ENCODE measurements at places on chromosomes 7 and 10.
A peak's percentile ranks its signal among the peaks of the same experiment; 100 is the strongest.

- DNase-seq, result no peak
Measured at GRCh38 chr7:129394101-129394500, 40.1 kb upstream of the STRIP2 start.

DNA sequence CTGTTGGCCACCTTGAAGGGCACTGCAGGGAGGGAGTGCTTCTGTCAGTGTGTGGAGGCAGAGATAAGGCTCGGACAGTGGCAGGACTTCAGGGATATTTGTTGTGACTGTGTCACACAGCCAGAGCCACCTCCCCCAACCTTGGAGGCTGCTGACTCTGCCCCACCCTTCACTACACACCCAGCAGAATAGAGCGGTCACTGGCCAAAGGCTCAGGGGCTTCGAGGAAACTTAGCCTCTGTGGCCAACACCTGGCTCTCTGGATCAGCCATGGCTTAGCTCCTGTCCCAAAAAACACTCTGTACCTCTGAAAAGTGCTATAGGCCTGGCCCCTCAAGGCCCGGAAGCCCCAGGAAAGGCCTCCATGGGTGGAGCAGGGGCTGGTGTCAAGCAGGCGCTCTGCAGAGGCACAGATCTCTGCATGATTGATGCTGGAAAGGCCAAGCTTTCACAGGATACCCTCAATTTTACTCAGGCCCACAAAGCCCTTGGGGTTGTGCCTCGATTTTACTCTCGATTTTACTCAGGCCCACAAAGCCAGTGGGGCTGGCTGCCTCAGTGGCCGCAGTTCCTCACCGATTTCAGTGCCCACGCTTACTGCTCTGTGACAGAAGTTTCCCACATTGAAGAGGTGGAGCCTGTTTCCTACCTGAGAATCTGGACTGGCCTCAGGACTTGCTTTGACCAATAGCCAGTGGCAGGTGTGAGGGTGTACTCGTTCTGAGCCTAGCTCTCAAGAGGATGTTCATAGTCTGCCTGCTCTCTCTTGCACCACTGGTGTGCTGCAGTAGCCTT, 113.2 kb upstream of the GPR26 start:
- no peak for DNase-seq

- no peak for DNase-seq
Measured at GRCh38 chr7:15326044-15326644, 235.7 kb downstream of the AGMO start.

DNA sequence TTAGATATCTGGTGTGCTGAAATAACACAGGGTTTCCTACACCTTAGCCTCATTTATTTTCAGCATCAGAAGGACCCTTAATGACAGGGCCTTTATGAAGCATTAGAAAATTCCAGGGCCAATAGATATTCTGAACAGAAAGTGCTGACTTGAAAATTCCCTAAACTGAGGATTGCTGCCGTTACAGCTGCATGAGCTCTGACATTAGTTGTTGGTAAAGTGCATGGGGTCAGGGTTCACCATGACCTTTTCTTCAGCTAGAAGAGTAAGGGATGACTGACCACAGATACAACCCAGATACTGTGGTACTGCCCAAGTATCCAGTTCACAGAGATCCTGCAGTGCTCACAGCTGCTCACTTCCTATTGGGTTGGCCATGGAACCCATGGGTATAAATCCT, 181.7 kb upstream of the SLC25A13 start:
- no peak for DNase-seq

- DNase-seq, result no peak
Measured at GRCh38 chr7:100539436-100540006, 518 bp downstream of the AGFG2 start.

GRCh38 chr7:157558516-157558874, 221.7 kb downstream of the DNAJB6 start:
- no peak for DNase-seq

DNA sequence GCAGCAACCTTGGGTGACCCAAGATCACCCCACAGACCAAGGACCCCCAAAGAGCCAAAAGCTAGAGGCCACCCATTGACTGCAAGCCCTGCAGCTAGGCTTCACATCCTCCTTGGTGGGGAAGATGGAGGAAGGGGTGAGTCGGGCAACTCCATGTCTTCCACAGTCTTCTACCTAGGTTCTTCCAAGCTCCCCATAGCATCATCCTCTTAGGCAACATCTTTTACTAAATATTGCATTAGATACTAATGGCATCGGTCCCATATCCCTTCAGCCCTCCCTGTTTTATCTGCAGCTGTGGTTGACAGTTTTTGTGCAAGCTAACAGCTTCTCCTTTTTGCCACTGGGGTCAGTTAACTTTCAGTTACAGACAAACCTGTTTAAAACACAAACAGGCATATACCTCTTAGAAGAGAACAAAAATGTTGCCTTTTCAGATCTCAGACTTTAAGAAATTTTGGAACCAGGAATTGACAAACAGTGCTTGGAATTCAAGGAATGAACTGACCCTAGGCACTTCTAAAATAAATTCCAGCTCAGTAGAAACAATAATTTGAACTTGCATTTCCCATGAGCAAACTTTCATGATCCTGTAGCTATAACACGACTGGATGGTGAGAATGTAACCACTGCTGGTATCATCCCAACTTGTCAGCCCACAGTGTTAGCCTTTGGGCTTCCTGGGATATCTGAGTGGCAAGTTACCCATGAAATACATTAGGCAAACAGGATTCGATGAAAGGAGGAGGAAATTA, 33.9 kb upstream of the MSMB start:
- DNase-seq, result no peak

- peak; percentile 78 for DNase-seq
Measured at GRCh38 chr10:112137154-112137987, 46.2 kb downstream of the GPAM start.

- peak; percentile 83 for DNase-seq
Measured at GRCh38 chr10:101012525-101013364, 13.1 kb downstream of the LZTS2 start.

- no peak for DNase-seq
Measured at GRCh38 chr7:151837285-151838042, 39.5 kb downstream of the PRKAG2 start.

DNA sequence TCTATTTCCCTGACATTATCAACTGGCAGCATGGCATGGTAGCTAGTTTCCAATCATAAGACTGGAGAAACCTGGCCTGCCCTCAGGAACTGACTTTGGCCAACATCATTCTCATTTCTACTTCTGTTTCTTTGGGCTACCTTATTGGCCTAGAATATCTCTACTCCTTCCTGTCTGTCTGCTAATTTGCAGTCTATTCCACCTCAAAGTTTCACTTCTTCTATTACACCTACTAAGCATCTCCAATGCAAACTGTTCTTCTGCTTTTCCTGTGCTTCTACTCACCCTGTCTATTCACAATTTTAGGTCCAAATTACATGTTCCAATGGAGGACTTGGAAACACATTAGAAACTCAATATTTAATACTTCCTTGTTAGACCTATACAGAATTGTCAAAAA, 65.6 kb downstream of the ZNF503 start:
- peak; percentile 59 for DNase-seq

DNA sequence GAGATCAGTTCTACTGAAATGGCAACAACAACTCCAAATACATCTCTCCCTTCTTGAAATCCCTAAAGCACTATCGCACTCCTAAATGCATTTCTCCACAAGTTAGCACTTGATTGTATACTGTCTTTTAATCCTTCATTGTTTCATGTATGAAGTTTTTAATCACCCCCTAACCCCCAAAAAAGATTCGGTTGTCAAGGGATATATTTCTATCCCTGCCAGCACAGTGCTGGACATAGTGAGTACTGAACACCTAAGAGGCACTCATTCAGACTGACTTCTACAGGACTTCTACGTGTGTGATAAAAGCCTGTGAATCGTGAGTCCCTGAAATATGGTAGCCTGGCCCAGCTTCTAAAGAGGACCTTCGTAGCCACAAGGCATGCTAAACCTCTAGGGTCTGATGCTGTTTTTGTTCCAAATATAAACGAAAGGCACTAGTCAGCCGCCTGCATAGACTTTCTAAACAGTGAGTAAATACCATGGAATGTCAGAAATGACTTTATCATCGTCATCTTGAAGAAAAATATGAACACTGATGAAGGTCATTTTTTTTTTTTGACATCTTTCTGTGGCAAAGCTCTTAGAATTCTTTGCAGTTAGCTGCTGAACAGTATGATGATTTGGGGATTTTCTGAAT, 14.6 kb upstream of the ZSCAN21 start:
- DNase-seq, result no peak

- DNase-seq, result no peak
Measured at GRCh38 chr7:85150624-85151023, 36.2 kb downstream of the SEMA3D start.

DNA sequence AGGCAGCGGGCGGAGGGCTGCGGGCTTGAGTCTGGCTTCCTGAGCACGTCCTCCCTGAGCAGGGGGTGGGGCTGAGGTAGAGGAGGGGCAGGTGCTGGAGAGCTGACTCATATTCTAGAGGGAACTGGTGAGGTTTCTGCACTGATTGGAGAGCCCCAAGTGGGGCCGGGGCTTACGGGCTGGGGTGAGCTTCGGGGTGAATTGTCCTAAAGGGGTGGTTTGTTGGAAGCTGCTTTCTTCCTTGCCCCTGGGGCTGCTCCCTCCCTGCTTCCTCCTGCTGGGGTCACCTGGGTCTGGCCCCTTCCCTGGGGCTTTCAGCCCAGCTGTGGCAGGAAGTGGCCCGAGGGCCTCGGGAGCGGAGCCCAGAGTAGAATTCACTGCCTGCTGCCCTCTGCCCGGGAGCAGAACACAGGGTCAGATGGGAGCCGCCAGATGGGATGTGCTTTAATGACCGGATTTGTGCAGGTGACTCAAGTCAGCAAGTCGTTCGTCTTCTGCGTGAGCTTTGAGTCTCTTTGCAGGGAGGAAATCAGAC, 48.6 kb downstream of the FAM20C start:
- no peak for DNase-seq

GRCh38 chr7:100575206-100575631, 1.5 kb upstream of the SAP25 start:
- no peak for DNase-seq

DNA sequence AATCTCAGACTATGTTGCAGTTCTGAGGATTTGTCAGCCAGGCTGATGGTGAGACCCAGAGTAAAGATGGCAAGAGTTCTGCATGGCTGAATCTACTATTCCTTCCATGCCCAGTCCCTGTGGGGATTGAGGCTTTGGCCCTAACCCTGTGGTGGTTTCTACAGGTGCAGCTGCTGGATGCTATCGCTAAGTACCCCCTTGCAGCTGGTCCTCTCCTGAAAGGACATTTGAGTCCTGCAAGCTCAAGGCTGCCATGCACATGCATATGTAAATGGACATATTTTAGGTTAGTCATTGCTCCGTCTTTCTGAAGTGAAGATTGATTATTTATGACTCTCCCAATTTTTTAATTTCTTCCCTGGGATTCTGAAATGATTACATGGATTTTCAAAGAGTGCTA, 1122.2 kb upstream of the CELF2 start:
- no peak for DNase-seq

DNA sequence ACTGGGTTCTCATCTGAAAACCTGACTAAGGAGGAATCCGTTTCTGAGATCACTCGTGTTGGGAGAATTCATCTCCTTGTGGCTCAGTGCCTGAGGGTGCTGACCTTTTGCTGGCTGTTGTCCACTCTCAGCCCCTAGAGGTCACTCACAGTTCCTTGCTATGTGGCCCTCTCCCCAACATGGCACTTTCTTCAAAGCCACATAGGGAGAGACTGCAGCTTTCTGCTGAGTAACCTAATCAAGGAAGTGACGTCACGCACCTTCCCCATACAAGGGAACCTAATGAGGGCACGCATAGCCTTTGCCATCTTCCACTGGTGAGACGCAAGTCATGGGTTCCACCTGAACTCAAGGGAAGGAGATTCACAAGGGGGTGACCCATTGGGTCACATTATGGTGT, 23.2 kb downstream of the STEAP1B start:
- no peak for DNase-seq

DNA sequence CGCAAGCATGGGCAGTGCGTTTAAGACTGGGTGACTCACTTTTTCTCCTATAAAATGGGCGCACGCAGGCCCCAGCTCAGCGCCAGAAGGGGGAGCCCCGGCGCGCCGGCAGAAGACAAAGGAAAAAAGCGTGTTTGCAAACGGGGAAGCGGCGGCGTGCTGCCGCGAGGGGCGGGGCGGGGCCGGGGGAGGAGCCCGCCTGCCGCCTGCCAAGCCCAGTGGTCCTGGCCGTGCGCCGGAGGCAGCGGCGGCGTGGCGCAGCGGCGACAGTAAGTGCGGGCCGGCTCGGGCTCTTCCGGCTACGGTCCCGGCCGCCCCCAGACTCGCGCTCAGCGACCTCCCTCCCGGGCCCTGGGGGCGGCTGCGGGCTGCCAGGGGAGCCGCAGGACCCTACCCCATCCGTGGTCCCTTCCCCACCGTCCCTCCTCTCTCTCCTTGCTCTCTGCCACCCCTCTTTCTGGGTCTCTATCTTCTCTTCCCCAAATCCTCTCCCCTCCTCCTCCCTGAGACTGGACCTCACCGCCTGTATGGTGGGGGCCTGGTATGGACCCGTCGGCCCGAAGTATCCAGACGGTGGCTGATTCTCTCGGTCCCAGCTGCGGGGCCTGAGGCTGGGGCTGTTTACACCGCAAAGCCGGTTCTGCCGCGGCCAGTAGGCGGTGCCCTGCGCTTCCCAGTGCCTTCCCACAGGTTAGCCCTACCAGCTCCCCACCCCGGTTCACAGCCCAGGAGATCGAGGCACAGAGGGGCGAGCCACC, at the start of gene SLC29A3:
TSS of gene SLC29A3 (plus strand) at position 218 of the 758 bp plus-strand sequence. CDS start at position 269, 51 bp downstream.
- DNase-seq, result peak; percentile 89

DNA sequence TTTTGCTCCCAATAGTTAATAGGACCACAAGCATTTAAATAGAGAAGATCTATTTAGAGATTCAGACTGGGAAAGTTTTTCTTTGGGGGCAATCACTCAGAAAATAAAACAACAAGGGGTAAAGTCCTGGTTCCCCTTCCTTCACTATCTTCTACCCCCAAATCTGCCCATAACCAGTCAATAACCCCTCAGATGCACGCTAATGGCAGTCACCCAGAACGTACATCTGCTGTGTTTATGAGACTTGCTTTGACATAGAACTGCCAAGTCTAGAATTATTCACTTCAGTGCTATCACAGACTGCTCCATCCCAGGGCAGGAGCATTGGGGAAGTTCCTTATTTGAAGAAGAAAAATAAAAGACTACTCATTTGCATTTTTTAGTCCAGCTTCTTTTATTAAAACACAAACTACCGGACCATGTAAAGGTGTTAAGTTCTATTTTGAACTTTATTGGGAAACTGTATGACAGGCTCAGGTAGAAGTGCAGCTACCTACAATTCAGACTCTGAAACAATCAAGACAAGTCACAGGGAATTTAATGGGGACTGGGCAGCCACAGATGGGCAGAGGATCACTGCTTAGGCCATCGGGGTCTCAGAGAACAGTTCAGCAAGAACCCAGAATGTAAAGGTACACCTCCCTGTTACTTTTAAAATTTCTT, 38.4 kb downstream of the ANK3 start:
- DNase-seq, result peak; percentile 72

GRCh38 chr10:28020993-28021982, 22.4 kb upstream of the ODAD2 start:
- no peak for DNase-seq

DNA sequence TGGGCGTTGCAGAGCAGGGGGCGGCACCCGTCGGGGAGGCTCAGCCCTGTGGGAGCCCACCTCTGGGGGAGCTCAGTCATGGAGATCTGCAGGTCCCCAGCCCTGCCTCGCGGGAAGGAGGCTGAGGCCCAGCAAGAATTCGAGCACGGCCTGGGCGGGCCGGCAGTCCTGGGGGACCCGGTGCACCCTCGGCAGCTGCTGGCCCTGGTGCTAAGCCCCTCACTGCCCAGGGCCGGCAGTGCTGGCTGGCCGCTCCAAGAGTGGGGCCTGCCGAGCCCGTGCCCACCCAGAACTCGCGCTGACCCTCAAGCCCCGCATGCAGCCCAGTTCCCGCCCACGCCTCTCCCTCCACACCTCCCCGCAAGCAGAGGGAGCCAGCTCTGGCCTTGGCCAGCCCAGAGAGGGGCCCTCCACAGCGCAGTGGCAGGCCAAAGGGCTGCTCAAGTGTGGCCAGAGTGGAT, 76.2 kb downstream of the TMEM26 start:
- DNase-seq, result no peak
